Skeletal muscle cell (primary cell): ENCODE measurements at places on chromosomes 1 and 21.

DNA sequence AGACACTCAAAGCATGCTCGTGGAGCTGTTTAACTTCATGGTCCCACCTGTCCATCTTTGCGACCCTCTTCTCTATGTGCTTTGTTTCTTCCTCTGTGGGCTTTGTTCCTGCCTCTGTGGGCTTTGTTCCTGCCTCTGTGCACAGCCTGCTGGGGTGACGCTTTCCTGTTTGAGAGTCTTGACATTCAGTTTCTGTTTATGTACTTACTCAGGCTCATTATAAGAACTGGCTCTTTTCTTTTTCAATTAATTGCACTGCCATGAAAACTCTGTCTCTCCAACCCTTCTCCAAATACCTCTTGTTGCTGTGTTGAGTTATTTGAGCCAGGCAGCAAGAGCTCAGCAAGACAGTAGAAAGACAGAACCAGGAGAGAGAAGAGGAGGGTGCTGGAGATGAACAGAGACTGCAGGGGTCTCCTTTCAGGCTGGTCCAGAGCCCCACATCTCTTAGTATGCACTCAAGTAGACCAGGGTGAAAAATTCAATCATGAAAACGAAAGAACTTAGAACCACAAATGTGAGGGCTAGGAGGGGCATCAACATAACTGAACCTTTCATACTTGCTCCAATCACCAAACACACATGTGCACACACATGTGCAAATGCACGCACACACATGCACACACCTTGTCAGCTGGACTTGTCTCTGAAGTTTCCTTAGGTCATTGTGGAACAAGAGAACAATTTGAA lies 88.3 kb upstream of the SGIP1 start:
- DNase-seq = no peak

DNA sequence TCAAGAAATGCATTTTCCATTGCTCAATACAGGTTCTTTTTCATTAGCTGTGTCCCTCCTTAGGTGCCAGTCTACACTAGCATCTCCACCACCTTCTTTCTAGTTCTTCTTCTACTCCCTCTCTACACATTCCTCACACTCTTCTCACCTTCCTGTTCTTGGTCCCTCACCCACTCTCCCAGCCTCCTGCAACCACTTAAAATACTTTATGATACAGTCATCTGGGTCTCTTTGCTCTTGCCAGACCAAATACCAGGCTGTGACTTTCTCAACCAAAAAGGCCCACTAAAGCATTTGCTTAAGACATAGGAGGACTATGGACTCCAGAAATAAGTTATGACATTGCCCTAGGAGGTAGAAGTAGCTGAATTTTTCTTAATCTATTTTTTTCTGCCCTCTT lies 35.1 kb downstream of the PIGM start:
- DNase-seq = peak; percentile 66

DNA sequence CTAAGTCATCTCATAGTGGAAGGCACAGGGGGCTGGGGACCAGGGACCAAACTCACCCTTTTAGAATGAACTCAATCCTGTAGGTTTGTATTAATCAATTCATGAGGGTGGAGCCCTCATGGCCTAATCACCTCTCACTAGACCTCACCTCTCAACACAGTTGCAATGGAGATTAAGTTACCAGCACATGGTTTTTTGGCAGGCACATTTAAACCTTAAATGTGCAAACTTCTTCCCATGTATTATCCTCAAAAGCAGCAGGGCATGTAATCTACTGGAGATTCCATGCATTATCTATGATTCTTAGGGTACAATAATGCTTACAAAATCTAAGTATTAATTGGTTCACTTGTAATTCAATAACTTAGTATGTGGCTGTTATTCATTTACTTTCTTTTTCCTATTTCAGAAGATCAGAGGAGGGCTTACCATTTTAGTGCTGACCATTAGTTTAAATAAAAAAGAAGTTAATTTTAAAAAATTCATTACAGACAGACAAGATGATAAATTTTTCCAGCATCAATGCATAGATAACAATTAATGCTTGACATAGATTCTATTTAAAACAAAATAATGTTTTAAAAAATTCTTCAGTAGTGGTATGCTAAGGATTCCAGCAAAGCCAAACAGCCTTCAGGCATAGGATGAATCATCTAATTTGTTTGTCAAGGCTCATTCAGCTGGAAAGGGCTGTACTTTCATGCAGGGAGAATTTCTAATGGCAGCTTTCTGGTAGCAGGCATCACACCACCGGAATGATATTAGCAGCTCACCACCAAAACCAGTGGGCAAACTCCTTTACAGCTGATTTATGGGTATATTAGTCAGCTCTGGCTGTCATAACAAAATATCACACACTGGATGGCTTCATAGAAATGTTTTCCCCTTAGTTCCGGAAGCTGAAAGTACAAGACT lies 124.6 kb upstream of the ZNF648 start:
- no peak for DNase-seq

DNA sequence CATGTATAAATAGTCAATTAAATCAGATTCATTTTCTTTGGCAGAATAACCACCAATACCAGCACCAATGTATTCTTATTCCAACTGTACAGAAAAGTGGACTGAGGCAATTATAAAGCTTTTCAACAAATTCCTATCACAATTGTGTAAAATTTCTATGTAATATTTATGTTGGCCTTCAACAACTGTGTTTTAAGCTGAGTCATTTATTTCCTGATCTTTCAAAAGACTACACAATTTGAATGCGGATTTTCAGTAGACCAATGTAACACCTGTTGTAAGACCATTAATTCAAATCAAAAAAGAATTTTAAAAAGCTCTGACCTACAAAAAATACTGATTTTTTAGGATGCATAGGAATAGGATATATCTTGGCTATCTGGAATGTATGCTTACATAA lies 25.5 kb downstream of the GPATCH2 start:
- no peak for DNase-seq

DNA sequence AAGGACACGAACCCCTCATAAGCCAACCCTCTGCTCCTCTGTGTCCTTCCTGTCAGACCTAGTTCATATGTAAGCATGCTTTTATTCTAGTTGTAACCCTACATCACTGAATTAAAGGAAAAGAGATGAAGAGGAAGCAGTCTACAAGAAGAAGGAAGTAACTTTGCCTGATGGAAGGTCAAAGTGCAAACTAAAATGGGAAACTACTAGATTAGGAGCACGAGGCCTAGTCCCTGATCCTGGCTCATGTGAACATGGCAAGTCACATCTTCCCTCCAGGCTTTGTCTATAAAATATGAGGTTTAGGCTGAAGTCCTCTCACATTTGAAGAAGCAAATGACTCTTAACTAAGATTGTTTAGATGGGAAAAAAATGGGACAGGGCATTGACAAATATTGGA lies 13.2 kb downstream of the ZMYND12 start:
- DNase-seq = no peak

- DNase-seq = no peak
Measured at GRCh38 chr1:204361341-204361771, 1.6 kb upstream of the PLEKHA6 start.

DNA sequence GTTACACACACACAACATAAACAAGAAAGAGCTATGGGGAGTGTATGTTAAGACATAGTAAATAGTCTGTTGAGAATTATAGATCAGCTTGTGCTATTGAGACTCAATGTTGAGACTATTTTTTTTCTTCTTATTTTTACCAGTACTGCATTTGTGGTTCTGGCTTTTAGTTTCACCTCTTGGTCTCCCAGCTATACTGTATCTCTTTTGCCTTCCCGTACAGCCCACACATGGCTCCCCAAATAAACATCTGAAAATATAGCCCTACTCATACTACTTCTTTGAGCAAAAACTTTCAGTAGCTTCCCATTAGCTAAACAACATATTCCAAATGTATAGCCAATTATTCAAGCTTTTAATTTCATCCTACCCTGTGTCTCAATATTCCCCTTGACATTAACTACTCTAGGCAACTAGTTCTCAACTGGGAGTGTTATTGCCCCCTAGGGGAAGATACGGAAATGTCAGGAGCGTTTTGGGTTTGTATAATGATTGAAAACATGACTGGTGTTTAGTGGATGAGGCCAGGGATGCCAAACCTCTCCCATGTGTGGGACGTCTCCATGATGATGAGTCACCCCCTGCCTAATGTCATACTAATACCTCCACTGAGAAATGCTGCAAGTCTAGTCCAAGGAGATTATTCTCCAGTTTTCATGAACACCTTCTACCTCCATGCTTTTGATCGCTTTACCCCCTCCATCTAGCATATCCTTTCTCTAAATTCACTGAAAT lies 6.8 kb downstream of the RPE65 start:
- peak; percentile 53 for DNase-seq

- no peak for DNase-seq
Measured at GRCh38 chr1:89347296-89347695, 16.6 kb upstream of the GBP6 start.

- DNase-seq = no peak
Measured at GRCh38 chr1:19528438-19528837, 43.1 kb upstream of the CAPZB start.

DNA sequence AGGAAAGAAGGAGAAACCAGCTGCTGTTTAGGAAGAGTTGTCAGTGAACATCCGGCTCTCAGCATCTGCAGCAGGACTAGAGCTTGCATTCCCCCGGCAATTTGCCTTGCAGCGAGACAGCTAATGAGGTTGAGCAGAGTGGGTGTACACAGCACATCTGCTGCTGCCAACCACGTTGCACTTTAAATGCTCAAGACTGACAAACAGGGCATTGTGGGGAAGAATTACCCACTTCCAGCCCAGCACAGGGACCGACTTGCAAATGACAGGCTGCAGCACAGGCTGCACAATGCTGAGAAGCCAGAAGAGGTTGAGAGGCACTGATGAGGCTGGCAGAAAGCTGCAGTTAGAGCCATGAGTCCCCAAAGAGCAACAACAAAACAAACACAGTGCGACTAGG lies 47.5 kb upstream of the PLA2G2C start:
- DNase-seq = no peak

DNA sequence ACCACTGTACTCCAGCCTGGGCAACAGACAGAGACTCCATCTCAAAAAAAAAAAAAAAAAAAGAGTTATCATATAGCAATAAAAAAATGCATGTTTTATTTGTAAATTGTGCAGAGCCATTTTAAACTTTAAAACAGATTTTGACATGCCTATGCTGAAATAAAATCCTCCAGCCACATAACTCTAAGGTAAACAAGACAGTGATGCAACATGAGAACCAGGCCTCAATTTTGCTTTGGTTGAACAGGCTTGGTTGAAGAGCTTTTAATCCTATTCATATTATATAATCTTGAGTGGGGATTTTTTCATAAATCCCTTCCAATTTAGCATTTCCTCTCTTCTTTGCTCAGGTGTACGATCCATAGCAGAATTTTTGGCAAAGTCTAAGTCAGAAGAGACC lies 26.1 kb downstream of the ARMH1 start:
- DNase-seq = no peak

GRCh38 chr1:30718091-30718635 lies 5.2 kb downstream of the MATN1 start:
- peak; percentile 87 for DNase-seq

DNA sequence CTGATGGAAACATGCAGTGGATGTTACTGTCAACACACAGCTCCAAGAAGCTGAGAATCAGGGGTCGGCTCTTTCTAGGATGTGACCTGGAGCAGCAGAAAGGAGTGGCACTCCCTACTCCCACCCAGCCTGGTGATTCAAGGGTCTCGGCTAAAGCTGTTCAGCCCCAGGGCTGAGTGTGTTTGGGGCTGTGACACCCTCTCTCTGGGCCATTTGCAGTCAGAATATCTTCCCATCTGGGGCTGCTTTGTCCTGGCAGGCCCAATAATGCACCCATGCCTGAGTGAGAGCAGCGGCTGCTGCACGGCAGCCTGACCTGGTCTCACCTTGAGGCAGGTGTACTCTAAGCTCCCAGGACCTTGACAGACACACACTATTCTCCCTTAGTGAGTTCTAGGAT lies 52.5 kb upstream of the AJAP1 start:
- DNase-seq = no peak

- no peak for DNase-seq
Measured at GRCh38 chr1:206583707-206584648, 28.3 kb downstream of the EIF2D start.

- DNase-seq = no peak
Measured at GRCh38 chr1:11309385-11309784, 36.4 kb downstream of the UBIAD1 start.

- peak; percentile 11 for DNase-seq
Measured at GRCh38 chr21:38037416-38037815, 121.2 kb upstream of the KCNJ6 start.

DNA sequence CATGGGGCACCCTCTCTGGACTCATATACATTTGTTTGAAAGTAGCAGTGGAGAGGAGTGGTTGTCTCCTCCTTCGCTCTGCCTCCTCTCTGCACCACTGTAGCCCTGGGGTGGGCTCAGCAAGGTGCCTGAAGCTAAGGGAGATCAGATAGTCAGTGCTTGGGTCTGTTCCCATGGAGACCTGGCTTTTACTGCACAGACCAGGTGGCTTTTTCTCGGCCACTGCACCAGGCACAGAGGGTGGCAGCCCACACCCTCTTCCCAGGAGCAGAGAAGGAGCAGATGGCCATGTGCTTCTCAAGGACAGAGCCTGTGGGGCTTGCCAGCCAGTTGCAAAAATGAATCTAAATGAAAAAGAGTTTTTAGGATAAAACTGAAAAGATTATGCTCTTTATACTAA lies 123.4 kb upstream of the KCNK1 start:
- DNase-seq = no peak

DNA sequence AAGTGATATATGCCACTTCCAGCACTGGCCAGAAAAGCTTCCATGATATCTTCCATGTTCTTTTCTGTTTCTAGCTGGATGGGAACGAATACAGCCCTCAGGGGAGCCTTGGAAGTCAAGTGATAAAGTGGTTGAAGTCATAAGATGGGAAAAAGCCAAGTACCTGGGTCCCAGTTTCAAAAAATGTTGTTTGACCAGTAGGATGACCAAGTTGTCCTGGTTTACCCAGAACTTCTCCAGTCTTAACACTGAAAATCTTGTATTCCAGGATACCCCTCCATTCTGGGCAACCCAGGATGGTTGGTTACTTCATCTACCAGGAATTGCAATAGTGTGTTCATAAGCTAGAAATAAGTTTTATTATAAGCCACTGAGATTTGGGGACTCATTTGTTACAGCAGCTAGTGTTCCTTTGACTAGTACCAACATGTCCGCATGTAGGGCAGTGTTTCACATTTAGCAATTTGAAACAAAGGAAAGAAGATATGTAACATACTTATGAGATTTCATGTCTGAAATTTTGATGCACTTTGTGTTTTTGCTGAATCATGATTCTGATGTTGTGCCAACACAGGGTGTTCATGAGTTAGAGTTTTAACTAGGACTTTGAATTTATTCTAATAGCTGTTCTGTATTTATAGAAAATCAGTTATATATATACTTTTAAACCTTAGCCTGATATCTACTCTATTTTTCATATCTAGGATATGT lies 139.9 kb downstream of the TPR start:
- DNase-seq = no peak

DNA sequence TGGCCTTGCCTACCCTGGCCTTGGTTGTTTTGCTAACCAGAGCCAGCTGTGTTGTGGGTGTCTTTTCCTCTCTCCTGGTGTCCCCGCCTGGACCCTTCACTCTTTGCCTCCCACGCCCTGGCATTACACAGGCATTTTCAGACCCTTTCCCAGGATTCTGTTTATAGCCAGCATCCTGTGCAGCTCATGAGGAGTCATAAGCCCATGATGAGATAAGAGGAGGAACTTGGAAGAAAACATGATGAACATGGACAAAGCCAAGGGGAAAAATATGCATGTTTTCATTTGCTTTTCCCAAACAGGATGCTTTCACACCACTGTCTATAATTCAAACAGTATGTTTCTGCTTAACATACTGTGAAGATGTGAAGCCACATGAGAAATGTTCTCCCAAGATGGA lies 18.7 kb upstream of the WARS2 start:
- peak; percentile 13 for DNase-seq

GRCh38 chr1:182889997-182890396 lies 50.9 kb downstream of the DHX9 start:
- no peak for DNase-seq
